ENCODE measurements at places on chromosomes 1 and 21. TPM values are rescaled to one million over a fixed set of nuclear protein-coding genes. Genes with fewer than 3 reads are reported as not detected.

HSD3B1 gene
- not detected for total RNA-seq

TFF3 gene
- 3.4 TPM for total RNA-seq

SGIP1 gene
- not detected for total RNA-seq

PUM1 gene
- 61.3 TPM for total RNA-seq

ZSCAN20 gene
- total RNA-seq, result 9.1 TPM

USH2A gene
- not detected for total RNA-seq

ZZZ3 gene
- 88.0 TPM for total RNA-seq

PATJ gene
- 4.5 TPM for total RNA-seq

CHIT1 gene
- total RNA-seq, result not detected

FAM20B gene
- total RNA-seq, result 30.9 TPM

TENT5C gene
- under 0.01 TPM for total RNA-seq

TTC34 gene
- total RNA-seq, result not detected

GRCh38 chr1:55038552-55038838 lies 853 bp upstream of the PCSK9 start:
- DNase-seq, result no peak

GRCh38 chr1:39269791-39270342 lies 65.4 kb downstream of the MACF1 start:
- DNase-seq, result no peak

- peak; percentile 32 for DNase-seq
Observed at GRCh38 chr21:46347791-46348381, 23.9 kb downstream of the PCNT start.

GRCh38 chr1:65258106-65258505 lies 51.2 kb upstream of the DNAJC6 start:
- DNase-seq, result no peak

DNA sequence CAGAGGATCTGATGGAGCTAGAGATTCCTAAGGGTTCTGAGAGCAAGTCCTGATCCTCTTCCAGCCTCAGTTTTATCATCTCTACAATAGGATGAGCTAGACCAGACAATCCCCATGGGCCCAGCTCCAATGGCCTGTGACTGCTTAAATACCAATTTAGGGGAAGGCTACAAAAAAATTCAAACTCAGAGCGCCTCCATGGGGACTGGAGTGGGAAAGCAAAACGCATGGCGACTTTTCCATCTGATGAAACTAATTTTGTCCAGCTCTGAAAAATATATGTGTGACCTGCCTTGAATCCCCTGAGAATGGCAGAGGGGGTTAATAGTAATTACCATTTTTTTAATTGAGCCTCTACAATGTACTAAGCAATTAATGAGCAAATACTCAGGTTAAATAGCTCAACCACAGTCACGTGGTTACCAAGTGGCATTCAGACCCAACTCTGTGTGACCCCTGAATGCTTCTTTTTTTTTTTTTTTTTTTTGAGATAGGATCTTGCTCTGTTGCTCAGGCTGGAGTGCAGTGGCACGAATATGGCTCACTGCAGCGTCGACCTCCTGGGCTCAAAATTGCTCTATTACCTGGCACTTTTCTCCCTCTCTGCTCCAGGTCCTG lies 8.4 kb downstream of the EXTL1 start:
- no peak for DNase-seq

- DNase-seq, result peak; percentile 62
Observed at GRCh38 chr1:8194481-8195227, 123.3 kb upstream of the SLC45A1 start.

DNA sequence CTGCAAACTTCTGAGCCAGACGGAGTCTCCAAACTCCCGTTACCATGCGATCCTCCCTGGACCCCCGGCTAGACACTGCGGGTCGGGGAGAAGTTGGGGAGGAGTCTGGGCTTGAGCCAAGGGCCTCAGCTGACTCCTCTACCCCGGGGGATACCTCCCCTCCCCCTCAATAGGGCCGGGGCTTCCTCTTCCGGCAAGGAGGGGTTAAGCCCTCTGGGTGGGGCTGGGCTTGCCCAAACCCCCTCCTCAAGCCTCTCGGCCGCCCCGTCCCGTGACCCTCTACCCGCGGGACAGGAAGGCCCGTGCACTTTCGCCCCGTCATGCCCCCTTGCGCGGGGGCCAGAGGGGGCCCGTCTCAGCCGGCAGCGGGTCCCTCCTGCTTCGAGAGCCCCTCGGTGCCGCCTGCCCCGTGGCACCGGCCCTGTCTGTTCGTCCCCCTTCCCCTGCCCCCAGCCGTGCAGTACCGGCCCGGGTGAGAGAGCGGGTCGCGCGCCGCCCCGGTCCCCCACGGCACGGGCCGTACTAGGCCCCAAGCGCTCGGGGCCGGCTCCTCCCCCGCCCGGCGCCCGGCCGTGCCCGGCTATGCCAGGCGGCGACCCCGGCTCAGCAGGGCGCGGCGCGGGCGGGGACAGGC lies 652 bp downstream of the ARL8A start:
- DNase-seq, result no peak

DNA sequence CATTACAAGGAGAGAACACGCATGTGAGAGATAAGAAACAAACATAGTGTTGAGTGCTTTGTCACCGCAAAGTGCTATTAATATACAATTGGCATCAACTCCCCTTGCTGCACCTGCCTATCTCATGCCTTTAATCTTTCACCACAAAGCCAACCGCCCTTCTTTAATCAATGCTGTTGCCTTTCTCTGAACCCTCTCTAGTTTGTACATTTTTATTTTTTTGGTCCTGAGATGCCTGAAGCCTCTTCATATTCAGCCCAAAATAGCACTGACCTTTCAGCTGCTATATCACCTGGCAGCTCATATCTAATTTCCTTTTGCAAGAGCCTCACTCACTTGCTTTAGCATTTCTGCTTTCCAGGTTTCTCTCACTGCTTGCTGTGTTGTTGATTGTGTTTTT lies 504.7 kb downstream of the NUF2 start:
- DNase-seq, result no peak

DNA sequence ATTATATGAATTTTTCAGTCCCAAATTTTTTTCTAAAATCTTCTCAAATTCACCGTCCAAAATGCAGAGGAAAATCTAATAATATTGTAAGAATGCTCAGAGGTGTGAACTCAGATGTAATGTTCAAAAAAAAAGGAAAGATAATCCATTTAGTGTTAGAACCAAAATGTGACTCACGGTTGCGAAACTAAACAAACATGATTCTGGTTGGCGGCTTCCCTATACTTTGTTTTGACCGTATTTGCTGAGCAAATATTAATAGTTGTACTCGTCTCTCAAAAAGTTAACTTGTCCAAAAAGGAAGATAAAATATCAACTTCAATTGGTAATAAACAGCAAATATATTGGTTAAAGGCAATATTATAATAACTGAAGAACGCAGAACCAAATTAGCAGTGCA lies 34.4 kb downstream of the ZSWIM5 start:
- peak; percentile 51 for DNase-seq

GRCh38 chr1:244273845-244274619 lies 177.7 kb downstream of the ADSS2 start:
- peak; percentile 97 for DNase-seq

DNA sequence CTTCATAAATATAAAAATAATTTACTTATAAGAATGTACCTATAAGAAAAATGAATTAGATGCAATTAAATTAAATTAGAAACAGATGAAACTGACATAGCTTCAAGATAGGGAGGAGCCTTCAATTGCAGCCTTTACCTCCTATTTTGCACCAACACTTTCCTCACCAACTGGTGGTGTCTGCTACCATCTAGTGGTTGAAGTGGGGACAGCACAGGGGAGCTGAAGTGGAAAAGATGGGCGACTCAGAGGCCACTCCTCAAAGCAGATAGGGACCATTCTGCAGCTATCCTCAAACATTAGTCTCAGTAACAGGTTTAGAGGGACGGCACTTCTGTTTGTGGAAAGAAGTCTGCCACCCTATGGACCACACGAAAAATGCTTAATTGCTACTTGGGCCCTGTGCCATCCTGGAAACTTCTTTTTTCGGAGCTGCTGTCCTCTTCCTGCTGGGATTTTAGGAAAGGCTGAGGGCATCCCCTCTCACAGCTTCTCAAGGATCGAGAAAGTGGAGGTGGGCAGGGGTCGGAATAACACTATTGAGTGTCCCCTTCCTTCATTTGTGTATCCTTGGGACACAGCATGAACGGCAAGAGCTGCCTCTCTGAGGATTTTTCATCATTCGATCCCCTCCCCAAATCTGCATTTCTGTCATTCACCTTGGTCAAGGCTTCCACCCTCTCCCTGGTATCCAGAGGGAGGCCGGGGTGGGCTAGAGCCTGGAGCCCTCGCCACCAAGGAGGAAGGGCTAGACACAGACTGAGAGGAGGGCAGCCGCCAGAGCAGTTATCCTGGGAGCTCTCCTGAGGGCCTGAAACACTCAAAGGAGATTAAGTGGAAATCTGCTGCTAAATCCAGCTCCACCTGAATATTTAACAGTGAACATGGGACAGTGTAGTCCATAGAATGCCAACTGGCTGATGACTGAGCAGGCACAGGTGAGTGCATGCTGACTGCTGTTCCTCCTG lies 9.6 kb downstream of the PROK1 start:
- peak; percentile 85 for DNase-seq

- DNase-seq, result no peak
Observed at GRCh38 chr1:234320549-234320948, 52.7 kb upstream of the COA6 start.

- no peak for DNase-seq
Observed at GRCh38 chr21:44855572-44855971, 17.9 kb downstream of the PTTG1IP start.

DNA sequence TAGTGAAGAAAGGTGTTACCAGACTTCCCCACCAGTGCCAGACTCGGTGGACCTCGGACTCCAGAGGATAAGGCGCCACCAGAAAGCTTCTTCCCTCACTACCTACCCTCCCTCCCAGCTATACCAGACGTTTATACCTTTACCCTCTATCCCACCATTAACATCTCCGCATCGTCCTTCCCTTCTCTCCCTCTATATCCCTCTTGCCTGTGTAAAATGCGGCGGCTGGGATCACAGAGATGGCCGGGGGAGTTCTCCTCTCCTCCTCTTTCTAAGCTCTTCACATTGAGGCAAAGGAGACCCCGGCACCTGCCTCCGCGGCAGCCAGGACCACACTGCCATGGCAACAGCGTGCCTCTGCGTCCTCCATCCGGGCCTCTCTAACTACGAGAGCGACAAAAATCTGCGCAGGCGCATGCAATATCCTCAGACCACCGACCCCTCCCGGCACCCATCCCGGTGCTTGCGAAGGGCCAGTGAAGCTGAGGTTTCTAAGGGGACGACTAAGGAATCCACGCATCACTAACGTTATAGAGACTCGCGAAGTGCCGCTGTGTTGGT lies at the start of gene CCDC181:
TSS of gene CCDC181 (minus strand) at position 394 of the 561 bp plus-strand sequence. CDS start 2,547 bp downstream, outside the sequence.
- peak; percentile 89 for DNase-seq

DNA sequence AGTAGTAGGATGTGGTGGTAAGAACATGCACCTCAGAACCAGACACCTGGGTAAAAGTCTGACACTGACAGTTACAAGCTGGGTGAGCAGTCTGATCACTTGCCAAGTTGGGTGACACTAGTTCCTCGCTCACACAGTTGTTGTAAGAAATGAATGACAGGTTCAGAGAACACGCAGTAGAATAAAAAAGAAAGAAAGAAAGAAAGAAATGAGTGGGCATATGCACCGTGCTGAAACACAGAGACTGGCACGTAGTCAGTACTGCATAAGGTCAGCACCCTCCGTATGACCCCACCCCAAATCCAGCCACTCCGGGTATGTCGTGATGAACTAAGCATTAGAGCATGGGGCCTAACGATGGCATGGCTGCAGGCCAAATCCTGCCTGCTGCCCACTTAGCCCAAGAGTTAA lies 90.6 kb downstream of the GLUL start:
- DNase-seq, result no peak

- no peak for DNase-seq
Observed at GRCh38 chr1:197695961-197696360, 79.3 kb downstream of the DENND1B start.

DNA sequence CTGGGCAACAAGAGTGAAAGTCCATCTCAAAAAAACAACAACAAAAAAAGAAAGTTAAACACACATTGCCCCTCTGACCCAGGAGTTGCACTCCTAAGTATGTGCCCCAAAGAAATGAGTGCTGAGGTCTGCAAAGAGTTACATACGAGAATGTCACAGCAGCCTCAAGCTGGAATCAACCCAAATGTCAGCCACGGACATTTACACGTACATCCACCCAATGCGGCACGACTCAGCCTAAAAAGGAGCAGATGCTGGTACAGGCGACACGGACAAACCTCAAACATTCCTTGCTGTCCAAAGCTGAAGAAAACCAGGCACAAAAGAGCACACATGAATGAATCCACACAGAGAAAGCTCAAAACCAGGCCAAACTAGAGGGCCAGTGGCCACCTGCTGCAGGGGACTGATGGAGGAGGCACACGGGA lies 46.8 kb upstream of the ECE1 start:
- DNase-seq, result no peak

- DNase-seq, result no peak
Observed at GRCh38 chr1:205217418-205217817, 5.9 kb upstream of the DSTYK start.

DNA sequence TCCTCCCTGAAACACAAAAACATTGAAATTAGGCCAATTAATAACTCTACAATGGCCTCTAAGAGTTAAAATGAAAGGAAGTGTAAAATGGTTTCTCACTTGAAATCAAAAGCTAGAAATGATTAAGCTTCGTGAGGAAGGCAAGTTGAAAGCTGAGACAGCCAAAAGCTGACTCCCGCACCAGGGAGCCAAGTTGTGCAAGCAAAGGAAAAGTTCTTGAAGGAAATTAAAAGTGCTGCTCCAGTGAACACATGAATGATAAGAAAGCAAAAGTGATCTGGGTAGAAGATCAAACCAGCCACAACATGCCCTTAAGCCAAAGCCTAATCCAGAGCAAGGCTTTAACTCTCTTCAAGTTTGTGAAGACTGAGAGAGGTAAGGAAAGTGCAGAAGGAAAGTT lies 22.8 kb downstream of the CYYR1 start:
- no peak for DNase-seq

- DNase-seq, result no peak
Observed at GRCh38 chr21:37164742-37165141, 91.7 kb downstream of the TTC3 start.

- peak; percentile 99 for DNase-seq
Observed at GRCh38 chr1:94734963-94735901, 84.9 kb upstream of the SLC44A3 start.

- peak; percentile 29 for DNase-seq
Observed at GRCh38 chr1:12019858-12020509, 686 bp downstream of the MIIP start.

Data from Daoy (cell line).